Stimulated activated CD8-positive, alpha-beta memory T cell treated with anti-CD3 and anti-CD28 coated beads, Interleukin-2, amount 100 ng/mL, for 1 hour (primary cell): ENCODE measurements at places on chromosomes 1 and 21.

DNA sequence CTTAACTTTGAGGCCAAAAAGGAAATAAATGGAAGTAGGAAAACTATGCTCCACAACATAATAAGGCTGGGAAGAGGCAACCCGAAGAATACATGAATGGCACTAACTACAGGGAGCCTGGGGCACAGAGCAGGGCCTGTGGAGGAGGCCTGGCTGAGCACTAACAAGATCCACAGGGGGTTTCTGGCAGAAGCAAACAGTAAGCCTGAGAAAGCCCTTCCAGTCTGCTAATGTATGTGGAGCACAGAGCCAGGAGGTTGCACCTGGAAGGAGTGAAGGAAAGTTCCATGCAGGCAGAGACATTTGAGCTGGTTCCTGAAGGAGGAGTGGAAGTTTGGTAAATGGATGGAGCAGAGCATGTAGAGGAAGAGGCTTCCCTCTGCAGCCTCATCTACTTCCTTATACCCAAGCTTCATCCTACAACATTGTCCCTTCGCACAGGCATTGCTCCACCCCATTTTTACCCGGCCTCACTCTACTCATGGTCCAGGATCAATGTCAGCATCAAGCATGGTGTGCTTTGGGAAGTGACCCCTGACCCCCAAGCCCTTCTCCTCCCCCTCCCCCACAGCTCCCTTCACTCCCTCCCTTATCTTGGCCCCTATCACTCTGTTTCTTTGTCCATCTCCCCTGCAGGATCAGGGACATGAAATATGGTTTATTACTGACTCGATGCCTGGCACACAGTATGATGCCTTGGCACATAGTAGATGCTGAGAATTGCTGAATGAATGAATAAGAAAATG is 23.3 kb downstream of the SHISA4 start:
- DNase-seq = no peak

- DNase-seq = no peak
These were observed 23.2 kb upstream of the BECN2 start for GRCh38 chr1:241934201-241934848.

- DNase-seq = no peak
These were observed 90.0 kb downstream of the ARHGEF10L start for GRCh38 chr1:17629460-17629859.

GRCh38 chr1:9510130-9510529 is 29.1 kb upstream of the SLC25A33 start:
- DNase-seq = no peak
